ENCODE measurements at places on chromosomes 1 and 21. TPM values are rescaled to one million over a fixed set of nuclear protein-coding genes. Genes with fewer than 3 reads are reported as not detected.

Gene SH2D2A
- total RNA-seq: 0.86 TPM

Gene PBX1
- total RNA-seq: 48.4 TPM

Gene OR2T29
- not detected for total RNA-seq

Gene HES3
- not detected for total RNA-seq

Gene S100B
- total RNA-seq: not detected

Gene FAM151A
- total RNA-seq: not detected

Gene NEXN
- 2.9 TPM for total RNA-seq

Gene LRRC38
- total RNA-seq: not detected

Gene RAB3B
- total RNA-seq: 9.2 TPM

Gene FCMR
- total RNA-seq: not detected

Gene SYPL2
- 1.7 TPM for total RNA-seq

Gene LCE1A
- not detected for total RNA-seq

Gene FTCD
- total RNA-seq: not detected

Measured in myometrial cell (primary cell).